ENCODE measurements at places on chromosomes 1 and 21.

DNA sequence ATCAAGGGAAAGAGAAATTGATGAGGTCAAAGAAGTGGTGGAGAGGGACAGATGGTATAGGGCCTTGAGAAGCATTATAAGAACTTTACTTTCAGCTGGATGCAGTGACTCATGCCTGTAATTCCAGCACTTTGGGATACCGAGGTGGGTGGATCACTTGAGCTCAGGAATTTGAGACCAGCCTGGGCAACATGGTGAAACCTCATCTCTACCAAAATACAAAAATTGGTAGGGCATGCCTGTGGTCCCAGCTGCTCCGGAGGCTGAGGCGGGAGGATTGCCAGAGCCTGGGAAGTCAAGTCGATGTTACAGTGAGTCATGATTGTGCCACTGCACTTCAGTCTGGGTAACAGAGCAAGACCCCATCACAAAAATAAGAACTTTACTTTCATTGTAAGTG is 5.7 kb downstream of the TMEM50A start:
- DNase-seq: no peak

DNA sequence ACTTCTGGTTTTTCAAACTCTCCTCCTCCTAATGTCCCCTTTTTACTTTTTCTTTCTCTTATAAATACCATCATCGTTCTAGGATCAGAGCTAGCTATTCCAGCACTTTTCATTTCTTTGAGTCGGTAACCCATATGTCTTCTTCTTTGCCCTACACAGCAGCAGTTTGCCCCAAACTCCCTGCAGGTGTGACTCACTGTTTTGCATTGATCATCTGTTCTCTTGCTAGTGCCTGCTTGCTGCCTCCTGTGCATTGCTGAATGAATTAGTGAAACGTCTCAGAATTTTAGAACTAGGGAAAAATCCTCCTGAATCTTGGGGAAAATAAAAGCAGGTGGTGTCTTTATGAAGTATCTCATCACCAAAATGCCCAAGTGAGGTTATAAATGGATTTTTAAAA is 21.7 kb downstream of the KCNK2 start:
- DNase-seq: no peak

GRCh38 chr1:180117764-180118116 is 36.9 kb upstream of the QSOX1 start:
- no peak for DNase-seq

DNA sequence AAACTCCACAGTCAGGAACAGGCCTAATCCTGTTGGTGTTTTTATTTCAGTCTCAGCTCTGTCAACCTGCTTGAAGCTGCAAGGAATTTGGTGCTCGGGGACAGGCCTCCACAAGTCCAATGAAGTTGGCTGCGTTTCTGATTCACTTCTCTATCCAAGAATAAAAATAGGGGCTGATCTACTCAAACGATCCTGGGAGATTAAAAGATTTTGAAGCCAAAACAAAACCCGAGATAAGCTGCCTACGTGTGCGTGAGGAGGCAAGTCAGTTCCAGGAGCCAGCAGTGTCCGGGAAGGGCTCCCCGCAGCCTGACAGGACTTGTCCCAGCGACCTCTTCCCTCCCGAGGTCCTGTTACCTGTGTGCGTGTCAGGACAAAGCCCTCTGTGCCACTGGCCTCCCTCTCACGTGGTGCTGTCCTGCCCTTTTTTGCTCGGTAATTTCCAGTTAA is 98.0 kb downstream of the ETS2 start:
- DNase-seq: no peak

DNA sequence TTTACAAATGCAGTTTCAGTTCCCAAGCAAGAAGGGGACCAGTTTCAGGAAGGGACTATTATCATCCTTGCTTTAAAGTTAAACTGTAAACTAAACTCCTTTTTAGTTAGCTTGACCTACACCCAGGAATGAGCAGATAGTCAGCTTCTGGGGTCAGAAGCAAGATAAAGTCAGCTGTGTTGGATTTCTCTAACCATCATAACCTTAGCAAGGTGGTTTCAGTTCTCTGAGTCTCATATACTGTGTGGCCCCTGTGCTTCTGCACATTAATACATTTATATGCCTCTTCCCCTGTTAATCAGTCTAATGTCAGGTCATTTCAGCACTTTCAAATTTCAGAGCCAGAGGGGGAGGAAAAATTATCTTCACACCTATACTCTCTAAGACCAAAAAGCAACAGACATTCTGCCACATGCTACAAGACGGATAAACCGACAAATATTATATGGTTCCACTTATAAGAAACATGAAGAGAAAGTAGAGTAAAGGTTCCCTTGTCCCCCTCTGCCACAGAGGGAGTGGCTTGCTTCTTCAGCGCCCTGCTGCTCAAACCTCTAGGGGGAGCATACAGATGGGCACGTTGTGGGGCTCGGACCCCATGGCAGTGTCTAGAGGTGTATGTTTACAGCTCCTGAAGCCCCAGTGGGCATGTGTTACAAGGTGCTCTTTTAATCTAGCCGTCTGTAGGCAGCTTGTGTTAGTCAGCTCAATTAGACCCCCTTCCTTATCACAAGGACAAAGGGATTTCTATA is 89.1 kb downstream of the SMYD3 start:
- DNase-seq: no peak

DNA sequence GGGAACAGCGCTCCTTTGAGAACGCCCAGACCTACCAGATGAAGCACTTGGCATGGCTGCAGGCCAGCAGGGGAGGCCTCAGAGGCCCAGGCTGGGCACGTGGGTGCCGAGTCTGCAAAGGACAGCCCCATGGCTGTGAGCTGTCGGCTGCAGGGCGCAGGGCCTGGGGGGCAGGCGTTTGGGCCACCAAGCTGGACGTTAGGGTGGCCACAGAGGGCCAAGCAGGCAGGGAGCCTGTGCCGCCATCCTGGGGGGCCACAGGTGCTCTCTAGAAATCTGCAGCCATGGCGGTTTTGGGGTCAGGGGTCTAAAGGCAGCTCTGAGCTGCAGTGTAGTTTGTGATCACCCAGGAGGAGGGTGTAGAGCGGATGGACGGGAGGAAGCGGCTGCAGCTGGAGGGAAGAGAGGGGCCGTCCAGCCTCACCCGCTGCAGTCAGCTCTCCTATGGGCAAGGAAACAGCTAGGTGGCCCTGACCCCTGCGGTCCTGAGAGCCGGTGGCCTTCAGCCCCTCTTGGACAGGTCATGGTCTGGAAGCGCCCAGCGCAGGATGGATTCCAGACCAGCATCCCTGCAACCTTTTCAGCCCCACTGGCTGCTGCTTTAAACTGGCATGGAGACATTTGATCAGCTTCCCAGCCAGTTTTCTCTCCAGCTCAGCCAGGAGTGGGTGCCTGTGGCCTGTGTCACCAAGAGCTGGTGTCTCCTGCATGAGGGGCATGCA is 11.0 kb downstream of the IBA57 start:
- DNase-seq: no peak

GRCh38 chr1:3298197-3298596 is 156.3 kb upstream of the ARHGEF16 start:
- DNase-seq: no peak

DNA sequence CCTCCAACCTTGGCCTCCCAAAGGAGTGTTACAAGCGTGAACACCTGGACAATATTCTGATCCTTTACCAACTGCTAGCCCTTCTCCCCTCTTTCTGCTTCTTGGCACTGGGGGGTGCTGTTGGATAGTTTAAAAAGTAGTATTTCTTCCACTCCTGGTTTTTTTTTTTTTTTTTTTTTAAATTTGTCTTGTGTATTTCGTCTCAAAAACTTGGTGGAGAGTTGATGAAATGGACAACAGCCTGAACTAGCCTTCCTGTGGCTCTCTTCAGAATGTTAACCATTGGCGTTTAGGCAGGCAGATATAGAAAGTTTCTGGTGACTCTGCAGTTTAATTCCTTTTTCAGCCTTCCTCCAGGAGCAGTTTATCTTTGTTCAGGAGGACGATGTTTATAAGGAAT is 69.7 kb upstream of the USP24 start:
- DNase-seq: no peak

GRCh38 chr1:38558055-38558454 is 301.5 kb downstream of the RRAGC start:
- no peak for DNase-seq

- no peak for DNase-seq
These were observed 514.7 kb downstream of the NUF2 start for GRCh38 chr1:163836481-163836880.
